ENCODE measurements at places on chromosomes 11 and 22. TPM values are rescaled to one million over a fixed set of nuclear protein-coding genes. Genes with fewer than 3 reads are reported as not detected.

The WNT7B gene
- total RNA-seq, result not detected

The FGF4 gene
- total RNA-seq, result not detected

The LAYN gene
- total RNA-seq, result not detected

The OR52A1 gene
- not detected for total RNA-seq

All from gastrocnemius medialis (tissue), 4 donors.